Daoy (cell line): ENCODE measurements at places on chromosomes 6 and 20. TPM values are rescaled to one million over a fixed set of nuclear protein-coding genes. Genes with fewer than 3 reads are reported as not detected.

Gene DSP
- total RNA-seq, result 62.7 and 67.4 TPM in 2 replicates

Gene PTK6
- not detected in 2 replicates for total RNA-seq

Gene CGA
- total RNA-seq, result not detected in 2 replicates

Gene SGK1
- total RNA-seq, result 40.9 and 41.1 TPM in 2 replicates

Gene SLC32A1
- total RNA-seq, result not detected in 2 replicates

Gene MYBL2
- total RNA-seq, result 30.0 and 48.8 TPM in 2 replicates

Gene SLC17A3
- total RNA-seq, result not detected in 2 replicates

Gene HLA-DQB2
- not detected in 2 replicates for total RNA-seq

Gene LYRM4
- total RNA-seq, result 22.8 and 24.6 TPM in 2 replicates

Gene TSHZ2
- 0.57 and 1.3 TPM in 2 replicates for total RNA-seq

Gene C4B
- total RNA-seq, result 0.30 and 3.7 TPM in 2 replicates

Gene SLC24A3
- total RNA-seq, result 0.06 TPM in 1 of 2 replicates, not detected in the other

Gene TSPO2
- total RNA-seq, result not detected in 2 replicates

Gene PKIB
- 23.7 and 29.1 TPM in 2 replicates for total RNA-seq

Gene TGM6
- total RNA-seq, result not detected in 2 replicates

Gene HCRTR2
- total RNA-seq, result not detected in 2 replicates

Gene GABRR2
- total RNA-seq, result not detected in 2 replicates

Gene MYH7B
- total RNA-seq, result not detected in 2 replicates

Gene PLA2G7
- not detected in 2 replicates for total RNA-seq

Gene DST
- total RNA-seq, result 77.6 and 106 TPM in 2 replicates

Gene GPR63
- 1.7 and 3.0 TPM in 2 replicates for total RNA-seq

Gene RNF217
- 13.6 and 39.7 TPM in 2 replicates for total RNA-seq

Gene ADISSP
- 39.4 and 40.4 TPM in 2 replicates for total RNA-seq

Gene CDC25B
- 39.7 and 43.3 TPM in 2 replicates for total RNA-seq

Gene CRISP2
- 0.23 and 1.1 TPM in 2 replicates for total RNA-seq

Gene HLA-DMB
- total RNA-seq, result 0.23 and 3.2 TPM in 2 replicates

Gene PAK5
- total RNA-seq, result 0.46 TPM in 1 of 2 replicates, not detected in the other

Gene RAB32
- total RNA-seq, result 143 and 150 TPM in 2 replicates

Gene ZNF292
- 4.9 and 8.4 TPM in 2 replicates for total RNA-seq

Gene TCF21
- not detected in 2 replicates for total RNA-seq

Gene UST
- total RNA-seq, result 12.1 and 13.6 TPM in 2 replicates

Gene KCNK16
- not detected in 2 replicates for total RNA-seq

Gene FAM209B
- total RNA-seq, result not detected in 2 replicates

Gene ARMC2
- total RNA-seq, result 1.0 and 4.0 TPM in 2 replicates

Gene GHRH
- total RNA-seq, result not detected in 2 replicates

Gene EFCAB8
- 1.2 TPM in 1 of 2 replicates, not detected in the other for total RNA-seq

Gene RAB44
- under 0.01 and 0.65 TPM in 2 replicates for total RNA-seq

Gene PPP1R3G
- 0.18 and 0.23 TPM in 2 replicates for total RNA-seq

Gene TGM3
- 0.06 TPM in 1 of 2 replicates, not detected in the other for total RNA-seq

Gene SNAP25
- 0.09 and 0.80 TPM in 2 replicates for total RNA-seq

Gene IYD
- total RNA-seq, result under 0.01 TPM in 1 of 2 replicates, not detected in the other

Gene XKR7
- under 0.01 and 0.12 TPM in 2 replicates for total RNA-seq

Gene SPAG4
- 0.17 TPM in 1 of 2 replicates, not detected in the other for total RNA-seq

Gene HNF4A
- total RNA-seq, result not detected in 2 replicates

Gene SNAP91
- total RNA-seq, result 0.65 and 0.86 TPM in 2 replicates

Gene ZFP57
- total RNA-seq, result 0.57 TPM in 1 of 2 replicates, not detected in the other
